ENCODE measurements at places on chromosomes 16 and 17.

GRCh38 chr16:68298907-68299561 lies 11.7 kb downstream of the SLC7A6OS start:
- DNase-seq: no peak

DNA sequence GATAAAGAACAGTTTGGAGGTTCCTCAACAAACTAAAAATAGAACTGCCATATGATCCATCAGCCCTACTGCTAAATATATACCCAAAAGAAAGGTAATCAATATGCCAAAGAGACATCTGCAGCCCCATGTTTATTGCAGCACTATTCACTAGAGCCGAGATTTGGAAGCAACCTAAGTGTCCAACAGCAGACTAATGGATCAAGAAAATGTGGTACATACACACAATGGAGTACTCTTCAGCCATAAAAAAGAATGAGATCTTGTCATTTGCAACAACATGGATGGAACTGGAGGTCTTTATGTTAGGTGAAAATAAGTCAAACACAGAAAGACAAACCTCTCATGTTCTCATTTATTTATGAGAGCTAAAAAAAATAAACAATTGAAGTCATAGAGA lies 48.8 kb upstream of the NACA2 start:
- no peak for DNase-seq

DNA sequence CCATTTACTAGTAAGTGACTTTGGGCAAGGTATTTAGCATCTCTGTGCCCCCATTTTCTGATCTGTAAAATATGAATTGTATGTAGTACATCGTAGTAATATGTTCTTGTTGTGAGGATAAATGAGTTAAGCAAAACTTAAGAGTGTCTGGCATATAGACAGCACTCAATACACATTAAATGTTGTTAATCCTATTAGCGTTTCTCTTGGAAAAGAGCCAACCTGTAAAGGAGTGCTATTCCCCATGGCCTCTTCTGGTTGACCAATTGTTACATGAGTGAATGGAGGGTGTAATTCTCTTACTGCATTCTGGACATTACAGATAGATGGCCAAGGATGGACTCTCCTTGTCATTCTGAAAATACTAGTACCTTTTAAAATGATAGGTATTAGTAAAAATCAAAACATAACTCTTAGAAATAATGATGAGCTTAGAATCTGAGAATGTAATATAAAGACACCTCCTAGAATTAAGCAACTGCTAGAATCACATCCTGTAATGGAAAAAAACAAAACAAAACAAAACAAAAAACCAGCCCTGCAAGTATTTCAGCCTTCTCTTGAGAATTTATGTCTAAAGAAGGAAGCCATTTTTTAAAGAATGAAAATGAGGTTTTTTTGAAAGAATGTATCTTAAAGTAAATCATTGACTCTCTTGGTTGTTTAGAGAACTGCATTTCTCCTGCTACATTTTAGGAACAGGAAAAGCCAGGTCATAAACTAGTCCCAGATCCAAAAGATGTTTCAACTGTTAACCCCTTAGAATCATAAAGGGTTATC lies 30.5 kb downstream of the IQCK start:
- DNase-seq: no peak

DNA sequence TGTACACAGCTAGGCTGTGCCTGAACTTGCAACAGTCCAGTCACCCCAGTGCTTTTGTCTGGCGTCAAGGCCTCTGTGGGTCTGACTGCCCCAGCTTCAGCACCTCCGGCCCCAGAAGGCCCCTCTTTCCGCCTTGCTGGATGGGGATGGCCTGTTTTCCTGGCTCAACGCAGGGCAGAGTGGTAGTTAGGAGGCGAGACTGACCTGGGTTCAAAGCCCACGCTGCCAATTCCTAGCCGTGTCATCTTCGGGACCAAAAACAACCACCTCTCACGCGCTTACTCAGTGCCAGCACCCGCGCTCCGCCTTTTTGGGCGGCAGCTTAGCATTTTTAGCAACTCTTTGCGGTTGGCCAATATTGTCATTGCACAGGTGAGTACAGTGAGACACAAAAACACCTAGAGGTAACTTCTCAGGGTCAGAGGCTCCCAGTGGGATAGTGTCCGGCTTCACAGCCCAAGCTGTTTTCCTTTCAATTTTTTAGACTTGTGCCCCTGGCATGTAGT lies 4.6 kb downstream of the MYBBP1A start:
- no peak for DNase-seq

Data from NCI-H748 treated with DMSO at 0.1 percent for 48 hours (cell line).